ENCODE measurements at places on chromosomes 7 and 10. TPM values are rescaled to one million over a fixed set of nuclear protein-coding genes. Genes with fewer than 3 reads are reported as not detected.

- no peak overlapping the region for H3K27ac ChIP-seq
- no peak overlapping the region for H3K4me3 ChIP-seq
- H3K27me3 ChIP-seq = no peaks in the 10 kb centered on the region
- DNase-seq = no peak
These were observed 48.4 kb upstream of the PLXDC2 start for GRCh38 chr10:19767876-19768275.

GRCh38 chr7:38282081-38282480 lies 8.6 kb upstream of the TARP start:
- no peak overlapping the region for H3K4me3 ChIP-seq
- no peaks in the 10 kb centered on the region for H3K36me3 ChIP-seq
- H3K4me1 ChIP-seq = no peaks in the 10 kb centered on the region
- no peak for DNase-seq
- H3K27me3 ChIP-seq = no peaks in the 10 kb centered on the region
- no peak overlapping the region for H3K27ac ChIP-seq

- no peaks in the 10 kb centered on the region for H3K27me3 ChIP-seq
- H3K27ac ChIP-seq = no peak overlapping the region
- no peak overlapping the region for H3K4me3 ChIP-seq
- H3K4me1 ChIP-seq = no peaks in the 10 kb centered on the region
- H3K36me3 ChIP-seq = no peaks in the 10 kb centered on the region
- no peak for DNase-seq
These were observed 87.9 kb downstream of the ETV1 start for GRCh38 chr7:13901577-13901976.

GRCh38 chr7:132656846-132657776 lies 80.8 kb upstream of the PLXNA4 start:
- H3K27ac ChIP-seq = no peak overlapping the region
- no peaks in the 10 kb centered on the region for H3K36me3 ChIP-seq
- no peaks in the 10 kb centered on the region for H3K4me1 ChIP-seq

GRCh38 chr7:108063520-108063933 lies 60.6 kb upstream of the LAMB1 start:
- no peaks in the 10 kb centered on the region for H3K27me3 ChIP-seq
- peaks cover 4% of the 10 kb centered on the region for H3K4me1 ChIP-seq
- no peak overlapping the region for H3K27ac ChIP-seq
- no peak overlapping the region for H3K4me3 ChIP-seq
- no peaks in the 10 kb centered on the region for H3K36me3 ChIP-seq

GRCh38 chr7:139086454-139086853 lies 23.1 kb downstream of the ZC3HAV1 start:
- DNase-seq = no peak
- no peak overlapping the region for H3K4me3 ChIP-seq
- H3K36me3 ChIP-seq = no peaks in the 10 kb centered on the region
- peaks cover 4% of the 10 kb centered on the region for H3K4me1 ChIP-seq
- H3K27ac ChIP-seq = no peak overlapping the region
- no peaks in the 10 kb centered on the region for H3K27me3 ChIP-seq

CREB3L2 gene
- polyA plus RNA-seq = 21.2 TPM

GRCh38 chr10:112959207-112959838 lies 9.3 kb downstream of the TCF7L2 start:
- DNase-seq = no peak
- no peak overlapping the region for H3K27ac ChIP-seq
- H3K4me1 ChIP-seq = peaks cover 35% of the 10 kb centered on the region
- H3K4me3 ChIP-seq = no peak overlapping the region
- no peaks in the 10 kb centered on the region for H3K27me3 ChIP-seq

DNA sequence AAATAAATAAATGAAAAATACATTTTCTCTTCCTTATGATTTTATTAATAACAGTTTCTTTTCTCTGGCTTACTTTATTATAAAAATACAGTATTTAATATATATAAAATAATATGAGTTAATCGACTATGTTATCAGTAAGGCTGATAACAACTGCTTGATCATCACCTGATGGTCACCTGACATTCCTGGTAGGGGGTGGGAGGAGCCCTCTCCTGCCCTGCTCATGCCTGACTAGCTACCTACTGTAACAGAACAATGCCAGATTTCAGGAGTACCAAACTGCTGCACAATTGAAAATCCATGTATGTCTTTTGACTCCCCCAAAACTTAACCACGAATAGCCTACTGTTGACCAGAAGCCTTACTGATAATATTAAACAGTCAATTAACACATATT lies 1.3 kb upstream of the APBB1IP start:
- no peaks in the 10 kb centered on the region for H3K36me3 ChIP-seq
- no peaks in the 10 kb centered on the region for H3K4me1 ChIP-seq
- H3K4me3 ChIP-seq = no peak overlapping the region

DNA sequence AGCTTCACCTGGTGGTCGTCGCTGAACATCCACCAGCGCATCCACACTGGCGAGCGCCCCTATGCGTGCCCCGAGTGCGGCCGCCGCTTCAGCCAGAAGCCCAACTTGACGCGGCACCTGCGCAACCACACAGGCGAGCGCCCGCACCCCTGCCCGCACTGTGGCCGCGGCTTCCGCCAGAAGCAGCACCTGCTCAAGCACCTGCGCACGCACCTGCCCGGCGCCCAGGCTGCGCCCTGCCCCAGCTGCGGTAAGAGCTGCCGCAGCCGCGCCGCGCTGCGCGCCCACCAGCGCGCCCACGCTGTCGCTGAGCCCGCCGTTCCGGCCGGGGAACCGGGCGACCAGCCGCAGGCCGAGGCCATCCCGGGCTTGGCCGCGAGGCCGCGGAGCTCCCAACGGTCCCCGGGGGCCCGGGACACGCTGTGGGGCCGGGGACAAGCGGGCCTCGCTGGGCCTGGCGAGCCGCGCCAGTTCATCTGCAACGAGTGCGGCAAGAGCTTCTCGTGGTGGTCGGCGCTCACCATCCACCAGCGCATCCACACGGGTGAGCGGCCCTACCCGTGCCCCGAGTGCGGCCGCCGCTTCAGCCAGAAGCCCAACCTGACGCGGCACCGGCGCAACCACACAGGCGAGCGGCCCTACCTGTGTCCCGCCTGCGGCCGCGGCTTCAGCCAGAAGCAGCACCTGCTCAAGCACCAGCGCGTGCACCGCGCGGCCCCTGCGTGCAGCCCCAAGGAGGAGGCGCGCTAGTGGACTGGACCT lies 18.4 kb downstream of the ZNF775 start:
- no peaks in the 10 kb centered on the region for H3K27me3 ChIP-seq
- no peaks in the 10 kb centered on the region for H3K36me3 ChIP-seq
- no peak for DNase-seq
- H3K27ac ChIP-seq = no peak overlapping the region
- peaks cover 4% of the 10 kb centered on the region for H3K4me1 ChIP-seq
- H3K4me3 ChIP-seq = no peak overlapping the region

FAM237B gene
- not detected for polyA plus RNA-seq

- H3K4me3 ChIP-seq = no peak overlapping the region
- H3K27ac ChIP-seq = no peak overlapping the region
- DNase-seq = no peak
These were observed 28.4 kb upstream of the SORCS3 start for GRCh38 chr10:104612571-104613205.

TAS2R16 gene
- polyA plus RNA-seq = not detected

- no peak overlapping the region for H3K4me3 ChIP-seq
- no peak for DNase-seq
- peaks cover 4% of the 10 kb centered on the region for H3K4me1 ChIP-seq
These were observed 43.7 kb downstream of the ELFN1 start for GRCh38 chr7:1713502-1714484.

- no peak overlapping the region for H3K4me3 ChIP-seq
- H3K36me3 ChIP-seq = no peaks in the 10 kb centered on the region
- H3K4me1 ChIP-seq = no peaks in the 10 kb centered on the region
- H3K27ac ChIP-seq = no peak overlapping the region
These were observed 16.3 kb downstream of the LIPA start for GRCh38 chr10:89235073-89235798.

DNA sequence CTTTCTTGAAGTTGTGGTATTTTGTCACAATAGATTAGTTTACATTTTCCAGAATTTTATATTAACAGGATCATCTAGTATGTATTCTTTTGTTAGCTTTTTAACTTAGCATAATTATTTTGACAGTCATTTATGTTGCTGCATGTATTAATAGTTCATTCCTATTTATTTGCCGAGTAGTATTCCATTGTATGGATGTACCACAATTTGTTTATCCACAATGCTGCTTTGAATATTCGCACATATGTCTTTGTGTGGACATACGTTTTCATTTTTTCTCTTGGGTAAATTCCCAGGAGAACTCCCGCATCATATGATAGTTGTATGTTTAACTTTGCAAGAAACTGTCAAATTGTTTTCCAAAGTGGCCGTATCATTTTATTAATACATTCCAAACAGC lies 115.7 kb downstream of the CPEB3 start:
- no peaks in the 10 kb centered on the region for H3K36me3 ChIP-seq
- H3K4me3 ChIP-seq = no peak overlapping the region
- H3K27me3 ChIP-seq = no peaks in the 10 kb centered on the region
- no peak overlapping the region for H3K27ac ChIP-seq

PTPRZ1 gene
- polyA plus RNA-seq = 0.48 TPM

DNA sequence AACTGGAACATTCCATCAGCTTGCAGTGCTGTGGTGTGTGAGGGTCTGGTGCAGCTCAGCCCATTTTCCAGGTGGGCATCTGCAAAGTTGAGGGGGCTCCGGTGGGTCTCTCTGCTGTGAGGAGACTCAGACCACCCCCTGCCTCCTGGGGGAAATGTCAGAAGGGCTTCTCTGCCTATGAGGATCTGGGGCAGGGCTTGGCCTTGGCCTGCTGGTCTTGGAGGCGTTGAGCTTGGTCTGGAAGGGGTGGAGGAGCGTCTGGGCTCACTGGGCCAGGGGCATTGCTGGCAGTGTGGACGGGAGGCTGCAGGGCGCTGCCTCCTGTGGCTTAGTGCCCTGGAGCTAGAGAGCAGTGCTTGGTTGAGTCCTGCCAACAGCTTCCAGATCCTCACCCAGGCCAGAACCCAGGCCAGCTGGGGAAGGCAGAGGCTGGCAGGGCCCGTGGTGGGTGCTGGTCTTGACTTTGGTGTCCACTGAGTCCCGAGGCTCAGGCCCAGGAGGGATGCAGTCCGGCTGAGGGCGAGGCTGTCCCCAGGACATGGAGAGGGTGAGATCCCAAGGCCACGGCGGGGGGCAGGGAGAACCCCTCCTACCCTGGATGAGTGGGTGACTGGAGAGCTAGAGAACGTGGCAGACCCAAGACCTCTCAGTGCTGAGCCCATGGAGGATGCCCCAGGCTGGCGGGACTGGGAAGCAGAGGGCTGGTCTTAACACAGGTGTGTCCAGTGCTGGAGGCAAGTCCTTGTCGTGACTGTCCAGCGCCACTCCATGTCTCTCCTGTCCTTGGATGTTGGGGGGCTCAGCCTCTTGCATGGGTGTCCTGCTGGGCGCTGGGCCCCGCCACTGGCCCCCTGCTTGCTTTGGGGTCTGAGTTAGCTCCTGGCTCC lies 2.8 kb downstream of the SPRN start:
- no peaks in the 10 kb centered on the region for H3K27me3 ChIP-seq
- no peak overlapping the region for H3K27ac ChIP-seq
- no peak for DNase-seq

DNA sequence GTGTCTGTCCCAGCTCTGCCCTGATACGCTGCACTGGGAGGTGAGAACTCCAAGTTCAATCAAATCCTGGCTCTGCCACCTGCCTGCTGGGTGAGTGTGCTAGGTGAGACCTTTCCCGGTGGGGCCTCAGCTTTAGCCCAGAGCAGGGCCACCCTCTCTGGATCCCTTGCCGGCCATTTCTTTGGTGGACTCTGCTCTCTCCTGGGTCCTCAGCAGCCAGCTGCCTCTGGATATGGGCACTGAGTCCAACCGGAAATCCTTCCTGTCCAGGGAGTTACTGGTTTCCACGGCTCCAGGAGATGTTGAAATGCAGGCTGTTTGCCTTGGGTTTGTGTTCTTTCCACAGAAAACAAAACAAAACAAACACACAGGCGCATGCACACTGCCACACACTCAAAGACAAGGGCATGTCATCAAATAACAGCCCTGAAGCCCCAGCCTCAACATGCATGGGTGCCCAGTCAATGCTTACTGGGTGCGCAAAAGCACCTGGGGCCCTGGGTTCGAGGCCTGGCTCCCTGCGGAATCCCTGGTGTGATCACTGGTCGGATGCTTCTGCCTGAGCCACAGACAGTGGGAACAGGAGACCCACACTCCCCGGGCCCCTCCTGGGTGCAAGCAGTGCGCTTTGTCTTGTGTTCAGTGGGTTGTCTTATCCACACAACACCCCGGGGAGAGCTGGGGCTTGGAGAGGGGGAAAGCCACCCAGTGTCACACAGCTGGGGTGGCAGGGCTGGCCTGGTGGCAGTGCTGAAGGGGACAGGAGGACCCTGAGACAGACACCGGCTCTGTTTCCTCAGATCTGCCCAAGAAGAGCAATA lies 33.1 kb downstream of the PPIF start:
- no peak overlapping the region for H3K27ac ChIP-seq
- H3K4me3 ChIP-seq = no peak overlapping the region
- H3K36me3 ChIP-seq = no peaks in the 10 kb centered on the region
- peak; percentile 65 for DNase-seq
- peaks cover 30% of the 10 kb centered on the region for H3K4me1 ChIP-seq
- no peaks in the 10 kb centered on the region for H3K27me3 ChIP-seq

OR2AE1 gene
- polyA plus RNA-seq = not detected

DNA sequence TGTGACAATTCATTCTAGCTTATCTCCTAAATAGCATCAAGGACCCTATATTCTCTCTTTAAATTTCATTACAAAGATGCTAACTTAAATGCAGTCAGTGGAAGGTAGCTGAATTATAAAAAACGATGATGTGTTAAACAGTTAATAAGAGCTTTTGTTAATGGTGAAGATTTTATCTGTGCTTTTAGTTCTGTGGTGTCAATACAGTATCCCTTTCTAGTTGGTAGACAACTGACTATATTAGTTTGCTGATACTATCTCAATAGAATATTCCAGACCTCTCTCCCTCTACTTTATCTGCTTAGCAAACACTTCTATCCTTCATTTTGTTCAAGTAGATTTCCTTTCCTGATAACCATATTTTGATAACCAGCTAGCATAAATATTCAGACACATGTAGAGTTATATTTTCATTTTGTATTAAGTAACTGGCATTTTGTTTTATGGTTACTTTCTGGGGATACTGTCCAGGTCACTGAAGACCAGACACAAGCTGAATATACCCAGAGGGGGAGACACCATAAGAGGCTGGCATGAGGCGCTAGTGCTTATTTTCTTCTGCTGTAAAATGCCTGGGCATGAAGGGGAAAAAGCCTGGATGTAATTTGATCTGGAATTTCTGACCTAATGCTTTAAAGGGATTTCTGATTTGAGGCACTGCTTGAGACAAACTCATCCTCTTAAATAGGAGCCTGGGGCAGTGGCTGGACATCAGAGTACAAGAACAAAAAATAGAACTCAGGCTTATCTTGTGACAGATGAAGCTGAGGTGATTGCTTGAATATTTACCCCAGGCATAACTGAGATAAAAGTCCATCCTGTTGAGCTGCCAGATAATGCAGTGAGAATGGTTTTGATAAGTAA lies 197.5 kb downstream of the MALRD1 start:
- H3K36me3 ChIP-seq = no peaks in the 10 kb centered on the region
- H3K4me3 ChIP-seq = no peak overlapping the region
- no peaks in the 10 kb centered on the region for H3K4me1 ChIP-seq
- no peaks in the 10 kb centered on the region for H3K27me3 ChIP-seq
- DNase-seq = no peak
- no peak overlapping the region for H3K27ac ChIP-seq

DNA sequence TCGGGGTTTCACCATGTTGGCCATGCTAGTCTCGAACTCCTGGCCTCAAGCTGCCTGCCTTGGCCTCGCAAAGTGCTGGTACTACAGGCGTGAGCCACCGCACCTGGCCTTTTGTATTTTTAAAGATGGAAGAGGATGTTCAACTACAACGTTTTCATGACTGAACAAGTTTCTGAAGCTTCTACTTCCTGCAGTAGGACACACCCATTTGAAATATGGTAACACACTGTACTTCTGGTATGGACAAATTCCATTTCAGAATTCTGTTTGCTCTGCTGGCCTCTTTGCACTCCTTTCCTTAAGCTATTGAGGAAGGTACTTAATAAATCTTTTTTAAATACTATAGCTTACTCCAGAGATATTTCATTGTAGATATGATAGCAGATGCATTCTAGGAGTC lies 10.9 kb upstream of the CDK1 start:
- DNase-seq = no peak
- no peaks in the 10 kb centered on the region for H3K36me3 ChIP-seq
- no peak overlapping the region for H3K27ac ChIP-seq
